ENCODE measurements at places on chromosomes 3 and 15.

- DNase-seq: no peak
Observed at GRCh38 chr15:83287541-83288027, 3.1 kb upstream of the BNC1 start.

- no peak for DNase-seq
Observed at GRCh38 chr3:45786801-45787495, 9.4 kb downstream of the SLC6A20 start.

DNA sequence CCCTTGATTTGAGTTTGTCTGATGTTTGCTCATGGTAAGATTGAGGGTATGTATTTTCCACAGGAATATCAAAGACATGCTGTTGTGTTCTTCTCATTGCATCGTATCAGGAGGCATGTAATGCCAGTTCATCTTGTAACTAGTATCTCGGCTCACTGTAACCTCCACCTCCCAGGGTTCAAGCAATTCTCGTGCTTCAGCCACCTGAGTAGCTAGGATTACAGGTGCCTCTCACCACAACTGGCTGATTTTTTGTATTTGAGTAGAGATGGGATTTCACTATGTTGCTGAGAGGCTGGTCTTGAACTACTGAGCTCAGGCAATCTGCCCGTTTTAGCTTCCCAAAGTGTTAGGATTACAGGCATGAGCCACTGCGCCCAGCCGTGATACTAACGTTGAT lies 162.9 kb upstream of the BHLHE40 start:
- no peak for DNase-seq

GRCh38 chr3:66762916-66763693 lies 235.0 kb upstream of the KBTBD8 start:
- no peak for DNase-seq

DNA sequence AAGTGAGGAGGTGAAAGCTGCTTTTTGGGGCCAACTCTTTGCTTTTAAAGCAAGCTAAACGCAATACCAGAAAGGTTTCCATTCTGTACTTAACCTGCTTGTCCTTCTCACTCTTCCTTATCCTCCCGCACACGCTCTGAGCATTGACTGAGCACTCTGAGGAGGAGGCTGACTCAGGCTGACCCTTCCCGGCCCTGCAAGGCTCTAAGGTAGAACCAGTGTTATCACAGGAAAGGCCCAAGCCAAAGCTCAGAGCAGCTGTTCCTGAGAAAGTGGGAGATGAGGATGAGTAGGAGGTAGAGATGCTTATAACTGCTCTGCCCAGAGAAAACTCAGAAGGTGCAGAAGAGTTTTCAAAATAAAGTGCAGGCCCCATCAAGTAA lies 2.3 kb downstream of the B3GNT5 start:
- no peak for DNase-seq

GRCh38 chr3:119930286-119930685 lies 148.4 kb downstream of the NR1I2 start:
- DNase-seq: no peak

DNA sequence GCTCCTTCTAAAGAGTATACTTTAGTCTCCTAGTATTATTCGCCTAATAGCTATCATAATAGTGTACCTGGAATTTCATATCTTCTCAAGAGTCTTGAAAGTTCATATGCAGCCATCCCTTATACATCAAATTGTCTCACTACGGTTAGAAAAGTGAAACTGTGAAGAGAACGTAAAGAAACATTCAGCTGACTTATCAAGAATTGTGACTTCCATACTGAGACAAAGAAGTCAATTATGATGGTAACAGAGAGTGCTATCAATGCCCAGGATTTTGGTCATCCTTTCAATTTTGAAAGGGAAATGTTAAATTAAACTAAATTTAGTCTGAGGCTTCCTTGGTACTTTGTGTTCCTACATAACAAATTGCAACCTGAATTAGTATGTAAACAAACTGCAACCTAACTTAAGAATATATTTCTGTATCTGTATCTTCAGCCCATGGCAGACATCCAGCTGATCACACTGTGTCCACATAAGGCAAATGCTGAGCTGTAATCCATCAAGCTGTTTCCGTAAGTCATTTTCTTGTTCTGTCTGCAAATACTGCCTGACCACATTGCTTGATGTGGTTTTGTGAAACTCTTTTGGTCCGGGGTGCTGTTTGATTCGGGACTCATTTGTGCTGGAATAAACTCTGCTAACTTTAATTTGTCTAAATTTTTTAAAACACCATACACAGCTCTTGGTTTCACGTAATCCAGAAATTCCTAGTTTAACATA lies 469.6 kb downstream of the SI start:
- DNase-seq: no peak

DNA sequence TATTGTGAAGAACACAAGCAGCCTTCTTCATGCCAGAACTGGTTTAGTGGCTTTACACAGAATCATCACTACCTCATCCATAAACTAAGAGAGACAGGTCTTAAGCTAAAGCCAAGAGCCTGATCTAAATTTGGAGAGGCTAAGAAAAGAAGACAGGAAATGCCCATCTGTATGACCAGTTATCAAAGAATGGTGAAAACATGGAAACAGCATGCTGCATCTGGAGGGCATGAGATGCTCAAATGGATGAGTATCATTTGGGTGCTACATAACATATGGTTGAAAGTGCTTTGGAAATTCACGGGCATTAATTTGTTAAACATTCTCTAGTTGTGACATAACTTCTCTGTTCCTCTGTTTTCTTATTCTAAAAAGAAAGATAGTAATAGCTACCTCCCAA lies 112.5 kb downstream of the CPNE4 start:
- DNase-seq: no peak

DNA sequence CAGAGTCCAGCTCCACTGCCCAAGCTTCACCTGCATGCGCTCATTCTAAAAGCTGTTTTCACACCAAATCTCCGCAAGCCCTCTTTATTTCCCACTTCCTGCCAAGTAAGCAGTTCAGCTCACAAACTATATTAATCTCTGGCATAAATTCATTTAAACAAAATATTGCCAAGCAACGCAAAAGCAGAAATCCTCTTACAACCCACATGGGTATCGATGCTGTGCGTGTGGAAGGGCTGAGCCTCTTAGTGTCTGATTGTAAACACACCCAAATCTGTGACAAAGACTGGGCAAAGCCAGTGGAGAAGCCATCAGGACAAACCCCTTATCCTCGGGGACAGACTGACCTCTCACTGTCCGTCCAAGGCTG lies 124.3 kb upstream of the ATP2B2 start:
- DNase-seq: no peak

DNA sequence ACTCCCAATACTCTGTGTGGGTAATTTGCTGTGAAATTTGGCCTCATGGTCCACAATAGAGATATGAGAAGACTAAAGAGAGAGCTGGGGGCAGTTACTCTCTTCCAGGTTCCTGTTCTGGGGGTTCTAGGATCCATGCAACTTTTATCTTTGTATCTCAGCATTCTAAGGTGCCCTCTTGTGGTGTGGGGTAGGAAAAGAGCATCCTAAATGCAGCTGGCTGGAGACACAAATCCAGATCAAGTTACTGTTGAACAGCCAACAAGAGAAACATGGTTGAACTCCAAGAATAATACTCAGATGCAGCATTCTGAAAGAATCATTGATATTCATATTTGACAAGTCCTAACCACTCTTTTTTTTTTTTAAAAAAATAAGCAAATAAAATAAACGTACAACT lies 238.2 kb downstream of the GREM1 start:
- no peak for DNase-seq

- no peak for DNase-seq
Observed at GRCh38 chr3:97917813-97918536, 54.3 kb downstream of the RIOX2 start.

GRCh38 chr3:170637306-170637705 lies 51.4 kb upstream of the SLC7A14 start:
- DNase-seq: no peak

- DNase-seq: no peak
Observed at GRCh38 chr15:64185146-64185911, 22.5 kb upstream of the PPIB start.

DNA sequence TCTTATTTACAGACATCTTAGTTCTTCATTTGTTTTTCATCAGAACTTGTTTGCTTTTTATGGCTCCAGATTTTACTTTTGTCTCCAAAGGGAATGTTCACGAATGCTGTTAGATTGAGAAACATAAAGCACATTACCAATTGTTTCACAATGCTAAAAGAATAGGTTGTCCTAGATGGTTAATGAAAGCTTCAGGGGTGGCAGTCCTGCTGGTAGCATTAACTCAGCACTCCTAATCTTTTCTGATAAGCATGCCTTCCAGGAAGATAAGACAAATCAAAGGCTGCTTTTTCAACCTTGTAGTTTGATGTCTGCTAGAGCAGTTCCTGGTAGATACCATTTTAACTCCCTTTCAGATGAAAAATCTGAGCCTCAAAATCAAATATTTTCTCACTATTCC lies 619.4 kb downstream of the PYDC2 start:
- no peak for DNase-seq

DNA sequence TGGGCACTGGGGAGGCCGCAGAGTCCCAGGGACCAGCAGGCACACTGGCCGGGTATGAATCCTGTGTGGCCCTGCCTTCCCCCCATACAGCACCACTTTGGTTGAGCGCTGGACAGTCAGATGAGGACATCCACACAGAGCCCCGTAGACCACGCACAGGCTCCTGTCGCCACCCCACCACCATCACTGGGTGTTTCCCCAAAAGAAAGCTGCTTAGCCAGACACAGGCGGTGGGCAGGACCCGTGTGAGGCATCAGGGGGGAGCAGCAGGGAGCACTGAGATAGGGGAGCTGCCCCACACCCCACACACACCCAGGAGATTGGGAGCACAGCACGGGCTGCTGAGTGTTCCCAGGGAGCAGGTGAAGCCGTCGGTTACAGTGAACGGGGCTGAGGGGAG lies 42.4 kb upstream of the SLC41A3 start:
- DNase-seq: no peak

DNA sequence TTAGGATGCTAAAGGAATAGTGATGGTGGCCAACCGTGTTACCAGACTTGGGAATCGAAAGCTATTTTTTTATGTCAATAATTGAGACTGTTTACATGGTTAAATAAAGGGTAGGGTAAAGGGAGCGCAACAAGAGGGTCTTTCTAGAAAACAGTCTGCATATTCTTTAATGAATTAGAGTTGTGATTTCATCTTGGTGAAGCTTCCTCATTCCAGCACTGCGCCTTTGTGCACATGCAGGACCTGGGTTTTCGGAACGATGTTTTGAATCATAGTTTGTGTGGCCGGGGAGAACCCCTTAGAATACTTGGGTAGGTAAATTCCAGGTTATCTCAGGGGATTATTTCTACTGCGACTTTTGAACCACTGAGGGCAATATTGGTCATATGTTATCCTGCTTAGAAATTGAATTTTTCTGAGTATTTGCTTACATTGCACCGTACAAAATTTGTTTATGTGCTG lies 1.3 kb downstream of the PIK3CA start:
- peak; percentile 11 for DNase-seq

GRCh38 chr3:160069986-160070385 lies 81.4 kb downstream of the IL12A start:
- no peak for DNase-seq

DNA sequence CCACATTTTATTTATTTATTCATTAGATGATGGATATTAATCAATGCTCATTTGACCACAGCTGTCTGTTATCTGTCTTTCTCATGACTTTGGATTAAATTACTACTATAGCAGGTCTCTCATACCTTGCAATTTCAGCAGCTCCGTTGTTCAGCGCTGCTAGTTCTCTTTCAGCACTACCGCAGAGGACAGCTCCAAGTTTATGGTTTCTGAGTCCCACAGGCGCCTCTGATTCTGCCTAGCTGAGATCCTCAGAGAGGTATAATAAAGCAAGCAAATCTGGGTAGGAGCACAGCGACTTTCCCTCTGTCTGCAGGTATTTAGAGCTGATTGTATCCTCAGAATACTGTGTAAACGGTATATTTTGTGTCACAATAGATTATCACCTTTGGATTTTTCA lies 204.9 kb downstream of the CNTN4 start:
- no peak for DNase-seq

DNA sequence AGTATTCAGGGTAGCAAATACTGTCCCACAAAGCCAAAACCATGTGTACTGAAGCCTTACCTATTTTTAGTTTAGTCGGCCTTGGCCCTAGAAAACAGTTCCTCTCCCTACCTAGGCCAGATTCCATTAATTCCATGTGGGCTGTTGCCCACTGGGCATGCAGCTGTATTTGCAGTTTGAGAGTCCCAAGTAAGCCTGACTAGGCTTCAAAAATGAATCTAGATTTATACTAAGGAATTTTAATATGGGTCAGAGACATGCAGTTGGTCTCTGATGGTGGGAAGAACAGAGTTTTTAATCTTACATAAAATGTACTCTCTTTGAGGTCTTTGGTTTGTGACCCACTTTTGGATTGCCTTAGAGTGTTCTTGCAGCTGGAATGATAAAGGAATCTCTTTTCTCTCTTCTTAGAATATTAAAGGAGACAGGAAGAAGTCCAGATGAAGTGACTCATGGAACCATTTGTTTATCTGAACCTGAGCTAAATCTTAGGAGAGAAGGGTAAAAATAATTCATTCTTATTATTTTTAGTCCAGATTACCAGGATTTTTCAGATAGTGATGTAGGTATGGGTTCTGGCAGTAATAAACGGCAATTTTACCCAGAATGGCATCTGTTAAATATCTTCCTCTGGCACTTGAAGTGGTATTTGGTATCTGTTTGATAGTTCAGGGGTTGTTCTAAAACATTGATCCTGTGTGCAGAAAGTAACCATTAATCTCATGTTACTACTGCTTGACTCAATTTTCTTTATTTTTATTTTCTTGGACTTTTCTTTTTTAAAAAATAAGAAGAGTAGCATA lies 33.8 kb downstream of the GLCE start:
- DNase-seq: no peak

DNA sequence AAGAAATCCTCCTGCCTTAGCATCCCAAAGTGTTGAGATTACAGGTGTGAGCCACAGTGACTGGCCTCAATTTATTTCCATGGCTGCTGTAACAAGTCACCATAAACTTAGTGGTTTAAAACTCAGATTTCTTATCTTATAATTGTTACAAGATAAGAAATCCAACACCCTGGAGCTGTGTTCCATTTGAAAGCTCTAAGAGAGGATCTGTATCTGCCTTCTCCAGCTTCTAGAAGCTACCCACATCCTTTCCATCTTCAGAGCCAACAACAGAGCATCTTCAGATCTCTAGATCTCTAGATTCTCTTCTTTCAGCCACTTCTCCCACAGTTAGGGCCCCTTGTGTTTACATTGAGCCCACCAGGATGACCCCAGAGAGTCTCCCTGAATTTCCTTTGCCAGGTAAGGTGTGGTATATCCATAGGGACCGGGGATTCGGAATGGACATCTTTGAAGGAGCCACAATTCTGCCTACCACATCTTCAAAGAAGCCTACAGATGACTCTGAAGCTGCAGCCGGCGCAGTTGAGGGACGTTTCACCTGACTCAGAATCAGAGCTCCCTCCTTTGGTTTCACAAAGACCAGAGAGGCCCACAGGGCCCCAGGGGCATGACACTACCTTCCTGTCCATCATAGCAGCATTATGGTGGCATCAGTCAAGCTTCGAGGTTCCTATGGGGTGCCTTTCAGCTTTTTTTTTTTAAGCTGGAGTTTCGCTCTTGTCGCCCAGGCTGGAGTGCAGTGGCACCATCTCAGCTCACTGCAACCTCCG lies 87.0 kb upstream of the IGF1R start:
- no peak for DNase-seq

Measured in activated T-helper 1 cell treated with anti-CD3 and anti-CD28 coated beads, Interleukin-2, amount 50 U/mL, for 16 hours (primary cell).